ENCODE measurements at places on chromosomes 6 and 20.

DNA sequence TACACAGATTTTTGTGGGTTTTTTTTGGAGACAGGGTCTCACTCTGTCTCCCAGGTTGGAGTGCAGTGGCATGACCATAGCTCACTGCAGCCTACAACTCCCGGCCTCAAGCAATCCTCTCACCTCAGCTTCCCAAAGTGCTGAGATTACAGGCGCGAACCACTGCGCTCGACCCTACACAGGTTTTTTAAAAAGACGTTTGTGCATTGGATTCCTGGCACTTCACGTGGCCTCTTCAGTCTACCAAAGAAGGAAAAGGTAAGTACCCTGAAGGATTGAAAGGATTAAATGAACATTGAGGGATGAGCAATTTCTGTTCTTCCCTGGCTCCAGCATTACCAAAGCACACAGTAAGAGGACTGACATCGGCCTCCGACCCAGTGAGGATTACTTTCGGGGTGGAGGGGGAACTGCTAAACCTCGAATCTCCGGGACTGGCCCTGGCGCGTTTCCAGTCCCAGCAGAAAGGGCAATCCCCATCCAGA, 556 bp upstream of the YWHAB start:
- no peak for DNase-seq

DNA sequence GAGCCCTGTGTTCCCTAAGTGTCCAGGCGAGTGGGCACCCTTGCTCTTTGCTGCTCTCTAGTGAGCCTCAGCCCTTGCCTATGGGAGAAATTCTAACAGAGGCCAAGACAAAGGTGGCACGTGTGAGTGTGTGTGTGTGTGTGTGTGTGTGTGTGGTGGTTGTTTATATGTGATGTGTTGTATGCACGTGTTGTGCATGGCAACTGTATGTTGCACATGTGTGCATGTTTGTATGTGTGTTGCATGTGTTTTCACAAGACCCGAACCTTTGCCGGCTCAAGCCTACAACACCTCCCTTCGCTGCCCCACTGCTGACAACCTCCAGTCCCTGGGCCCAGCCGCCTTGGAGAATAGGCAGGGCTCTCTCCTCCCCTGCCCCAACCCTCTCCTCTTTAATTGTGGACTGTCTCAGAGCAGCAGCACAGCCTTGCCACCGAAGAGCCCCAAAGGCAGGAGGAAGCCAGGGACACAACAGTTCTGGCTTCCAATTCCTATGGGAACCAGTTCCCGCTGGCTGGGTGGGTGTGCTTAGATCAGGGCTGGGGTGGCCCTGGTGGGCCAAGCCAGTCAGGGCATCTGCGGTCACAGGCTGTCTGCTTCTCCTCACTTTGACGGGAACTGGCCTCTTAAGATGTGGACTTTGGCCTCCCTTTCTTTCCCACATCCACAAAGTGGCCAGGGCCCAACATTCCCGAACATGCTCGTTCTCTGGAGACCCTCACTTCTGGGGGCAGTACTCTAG, 2.7 kb downstream of the KCNK16 start:
- no peak for DNase-seq

- no peak for DNase-seq
These were observed 43.1 kb upstream of the CD93 start for GRCh38 chr20:23129266-23129665.

- no peak for DNase-seq
These were observed 261.4 kb downstream of the KHDC1L start for GRCh38 chr6:72963946-72964345.

GRCh38 chr6:39887692-39888450, 46.4 kb downstream of the MOCS1 start:
- no peak for DNase-seq

GRCh38 chr6:1702580-1703051, 92.9 kb downstream of the FOXC1 start:
- no peak for DNase-seq

- no peak for DNase-seq
These were observed 92.6 kb downstream of the ERMARD start for GRCh38 chr6:169843991-169844390.

GRCh38 chr20:38098952-38099351, 65.4 kb downstream of the RPRD1B start:
- DNase-seq, result no peak

DNA sequence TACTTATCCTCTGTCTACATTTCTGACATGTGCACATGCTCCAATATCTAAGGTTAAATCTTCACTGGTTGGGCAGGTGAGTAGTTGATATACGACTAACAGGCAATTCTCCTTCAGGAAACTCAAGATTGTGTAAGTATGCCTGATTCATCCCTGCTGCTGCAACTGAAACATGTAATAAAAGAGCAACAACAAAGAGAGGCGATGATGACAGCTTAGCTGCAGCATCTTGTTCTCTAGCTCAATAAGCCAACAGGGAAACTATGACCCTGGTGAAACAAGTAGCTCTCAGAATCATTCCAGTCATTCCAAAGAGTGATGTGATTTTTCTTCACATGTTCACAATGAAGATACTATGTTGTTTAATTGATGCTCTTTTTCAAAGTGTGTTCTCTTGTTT, 74.4 kb downstream of the ELOVL4 start:
- DNase-seq, result no peak

- DNase-seq, result no peak
These were observed 33.7 kb upstream of the SCUBE3 start for GRCh38 chr6:35179901-35180535.

DNA sequence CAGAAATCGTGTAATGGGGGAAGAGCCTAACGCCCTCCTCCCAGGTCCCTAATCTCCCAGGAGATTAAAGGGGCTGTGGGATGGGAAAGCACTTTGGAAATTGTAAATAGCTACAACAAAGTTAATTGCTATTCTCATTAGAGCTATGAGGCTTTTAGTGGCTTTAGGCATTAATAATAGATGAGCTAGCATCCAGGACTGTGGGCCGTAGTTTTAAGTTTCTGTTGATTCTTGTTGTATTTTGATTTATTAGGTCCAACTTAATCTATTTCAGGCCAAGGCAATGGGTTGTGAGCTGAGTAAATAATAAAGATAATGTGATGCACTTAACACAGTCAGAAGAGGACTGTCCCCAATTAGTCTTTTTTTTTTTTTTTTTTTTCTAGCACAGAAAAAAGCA, 67.7 kb downstream of the ANKRD6 start:
- no peak for DNase-seq

- no peak for DNase-seq
These were observed 386.8 kb downstream of the HDGFL1 start for GRCh38 chr6:22956029-22956681.

- DNase-seq, result no peak
These were observed 12.9 kb downstream of the TGM2 start for GRCh38 chr20:38152175-38152620.

DNA sequence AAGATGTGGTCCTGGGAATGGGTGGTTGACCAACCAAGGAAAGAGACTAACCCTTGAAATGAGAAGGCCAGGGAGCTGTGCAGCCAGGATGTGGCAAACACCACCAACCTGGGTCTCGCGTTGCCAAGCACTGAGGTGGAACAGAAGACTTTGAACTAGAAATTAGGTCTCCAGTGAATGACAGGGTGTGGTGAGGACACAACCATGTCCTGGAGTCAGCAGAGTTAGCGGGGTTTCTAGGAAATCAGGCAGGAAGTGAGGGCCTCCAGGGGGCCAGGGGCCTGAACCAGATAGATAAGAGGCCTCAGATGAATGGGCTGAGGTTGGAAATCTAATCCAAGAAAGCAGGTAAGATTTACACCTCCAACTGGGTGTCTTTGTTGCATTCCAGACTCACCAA, 353.3 kb upstream of the ARID1B start:
- no peak for DNase-seq
